ENCODE measurements at places on chromosomes 12 and 14.

GRCh38 chr14:56125772-56126636 is 7.8 kb downstream of the PELI2 start:
- no peak for DNase-seq

DNA sequence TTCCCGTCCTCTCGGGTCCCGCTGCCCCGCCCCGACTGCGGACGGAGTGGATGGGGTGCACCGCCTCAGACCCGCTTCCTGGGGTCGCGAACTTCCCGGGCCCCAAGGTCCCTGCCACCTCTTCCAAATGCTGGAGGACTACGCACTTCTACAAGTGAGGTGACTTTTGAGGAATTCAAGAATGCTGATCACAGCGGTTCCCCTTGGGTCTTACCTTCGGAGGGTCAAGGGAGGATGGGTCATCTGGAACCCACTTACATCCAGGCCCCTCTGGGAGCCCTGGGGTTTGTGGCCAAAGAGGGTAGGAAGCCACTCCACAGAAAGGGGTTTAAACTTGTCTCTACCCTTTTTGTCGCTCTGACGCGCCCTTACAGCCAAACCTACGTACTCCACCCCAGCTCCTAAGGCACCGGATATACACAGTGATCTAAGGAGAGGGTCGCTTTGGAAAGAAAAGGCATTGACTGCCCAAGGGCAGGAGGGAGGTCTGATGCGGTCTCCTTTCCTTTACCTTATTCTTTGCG is 532 bp upstream of the PRKD1 start:
- DNase-seq, result no peak

DNA sequence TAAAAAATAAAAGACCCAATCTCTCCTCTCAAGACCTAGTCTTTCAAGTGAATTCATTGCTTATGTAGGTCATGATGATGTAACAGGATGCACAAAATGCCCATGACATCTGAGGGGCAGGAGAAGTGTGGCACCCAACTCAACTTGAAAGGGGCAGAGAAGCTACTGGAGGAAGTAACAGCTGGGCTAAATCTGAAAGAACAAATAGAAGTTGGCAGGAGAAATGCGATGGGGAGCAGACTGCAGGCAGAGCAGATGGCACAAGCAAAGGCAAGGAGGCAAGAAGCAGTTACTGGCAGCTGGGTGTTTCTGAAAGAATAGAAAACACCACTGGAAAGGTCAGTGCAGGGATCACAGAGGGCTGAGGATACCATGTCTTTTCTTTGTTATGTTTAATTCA is 14.6 kb downstream of the SLC38A4 start:
- DNase-seq, result no peak

DNA sequence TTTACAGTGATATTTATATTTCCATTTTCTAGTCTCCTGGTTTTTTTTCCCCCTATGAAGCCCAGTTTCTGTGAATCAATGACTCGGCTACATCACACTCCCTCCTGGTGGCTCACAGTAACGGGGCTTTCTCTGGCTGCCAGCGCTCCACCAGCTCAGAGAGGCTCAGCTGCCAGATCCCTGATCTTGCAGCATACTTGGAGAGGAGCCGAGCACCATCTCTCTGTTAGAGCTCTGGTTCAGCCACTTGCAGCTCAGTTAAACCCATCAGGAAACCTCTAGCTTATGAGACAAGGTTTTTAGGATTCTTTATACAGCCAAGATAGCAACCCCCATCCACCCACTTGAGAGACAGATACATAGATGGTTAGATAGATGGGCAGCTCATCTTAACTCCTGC is 74.6 kb downstream of the CIT start:
- no peak for DNase-seq

DNA sequence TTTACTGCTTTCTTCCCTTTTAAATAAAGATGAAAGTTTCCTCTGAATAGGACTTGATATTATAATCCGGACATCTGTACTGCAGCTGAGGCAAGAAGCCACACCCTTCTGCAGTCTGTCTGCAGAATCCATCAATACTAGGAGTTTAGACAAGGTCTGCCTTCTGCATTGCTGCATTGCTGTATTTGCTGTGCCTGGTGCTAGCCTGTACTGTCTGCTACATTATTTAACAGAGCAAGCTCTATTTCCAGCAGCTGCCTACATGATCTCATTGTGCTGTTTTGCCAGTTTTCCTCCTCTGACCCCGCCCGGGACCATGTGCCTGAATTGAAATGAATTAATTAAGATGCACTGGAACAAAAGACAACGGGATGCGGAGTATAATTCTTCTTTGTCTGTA is 1.7 kb downstream of the TUBA1A start:
- no peak for DNase-seq

GRCh38 chr12:64714551-64714968 is 44.6 kb downstream of the GNS start:
- DNase-seq, result no peak

- DNase-seq, result no peak
Observed at GRCh38 chr12:29741342-29742241, 42.1 kb downstream of the TMTC1 start.

GRCh38 chr12:98420461-98420860 is 94.9 kb upstream of the TMPO start:
- no peak for DNase-seq

- DNase-seq, result no peak
Observed at GRCh38 chr12:77847060-77847541, 16.4 kb downstream of the NAV3 start.

DNA sequence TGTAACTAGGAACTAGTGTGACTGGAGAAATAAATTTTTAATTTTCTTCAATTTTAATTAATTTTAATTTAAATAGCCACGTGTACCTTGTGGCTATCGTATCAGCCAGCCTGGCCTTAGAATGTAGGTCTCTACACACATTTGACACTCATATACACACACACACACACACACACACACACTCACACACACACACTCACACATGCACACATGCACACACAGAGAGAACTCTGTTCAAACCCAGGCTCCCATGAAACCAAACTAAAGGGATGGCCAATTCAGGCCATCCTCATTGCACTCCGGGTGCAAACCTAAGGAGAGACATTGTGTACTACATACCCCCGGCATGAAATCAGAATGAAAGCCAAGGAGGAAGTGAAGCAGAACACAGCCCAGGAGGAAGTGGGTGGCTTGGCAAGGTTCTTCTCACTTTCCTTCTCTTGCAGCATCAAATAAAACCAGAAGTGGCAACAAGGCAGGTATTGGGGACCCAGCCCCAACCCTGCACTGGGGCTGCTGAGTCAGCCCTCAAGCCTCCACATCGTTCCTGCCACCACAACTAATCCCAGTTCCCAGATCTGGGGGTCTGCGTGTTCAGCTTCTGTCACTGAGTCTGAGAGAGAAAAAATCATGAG is 26.2 kb upstream of the CHPT1 start:
- no peak for DNase-seq

DNA sequence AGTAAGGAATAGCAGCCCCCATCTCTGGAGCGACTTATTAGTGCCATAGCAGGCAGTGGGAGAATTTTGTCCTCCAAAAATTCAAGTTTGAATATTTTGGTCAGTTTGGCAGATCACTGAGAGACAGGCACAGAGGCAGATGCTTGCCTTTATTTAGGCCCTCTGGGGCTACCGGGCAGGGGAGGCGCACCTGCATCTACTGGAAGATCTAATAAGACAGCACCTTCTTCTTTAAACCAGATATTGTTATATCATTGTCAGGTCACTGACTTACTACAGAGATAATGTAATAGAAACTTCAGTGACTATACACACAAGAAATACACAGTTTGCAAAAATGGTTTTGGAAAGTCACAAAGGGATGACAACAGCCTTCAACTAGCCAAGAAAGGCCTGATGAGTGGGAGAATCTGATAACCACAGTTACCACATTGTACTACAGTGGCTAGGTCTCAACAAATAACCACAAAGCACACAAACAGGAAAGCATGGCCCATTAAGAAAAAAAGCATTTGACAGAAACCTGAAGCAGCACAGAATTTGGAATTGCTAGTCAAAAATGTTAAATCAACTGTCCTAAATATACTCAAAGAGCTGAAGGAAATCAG is 56.8 kb downstream of the CDK17 start:
- DNase-seq, result no peak

- no peak for DNase-seq
Observed at GRCh38 chr12:20196767-20197166, 171.6 kb upstream of the PDE3A start.

DNA sequence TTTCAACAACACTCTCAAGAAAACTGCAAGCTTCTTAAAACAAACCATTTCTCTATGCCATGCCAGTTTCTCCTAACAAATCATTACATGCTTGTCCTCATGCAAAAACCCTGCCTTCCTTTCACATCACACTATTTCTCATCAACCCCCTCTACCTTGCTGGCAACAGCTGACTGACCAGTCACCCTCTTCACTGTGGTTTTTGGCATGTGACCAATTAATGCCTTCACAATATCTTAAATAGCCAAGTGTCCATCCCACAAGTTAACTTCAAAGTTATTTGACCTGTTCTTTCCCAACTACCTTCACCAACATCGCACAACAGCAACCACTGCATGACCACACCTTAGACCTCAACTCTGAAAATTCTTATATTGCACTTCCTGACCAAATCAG is 159.6 kb downstream of the CEP128 start:
- DNase-seq, result no peak

- DNase-seq, result no peak
Observed at GRCh38 chr14:99289394-99290189, 17.6 kb upstream of the BCL11B start.

DNA sequence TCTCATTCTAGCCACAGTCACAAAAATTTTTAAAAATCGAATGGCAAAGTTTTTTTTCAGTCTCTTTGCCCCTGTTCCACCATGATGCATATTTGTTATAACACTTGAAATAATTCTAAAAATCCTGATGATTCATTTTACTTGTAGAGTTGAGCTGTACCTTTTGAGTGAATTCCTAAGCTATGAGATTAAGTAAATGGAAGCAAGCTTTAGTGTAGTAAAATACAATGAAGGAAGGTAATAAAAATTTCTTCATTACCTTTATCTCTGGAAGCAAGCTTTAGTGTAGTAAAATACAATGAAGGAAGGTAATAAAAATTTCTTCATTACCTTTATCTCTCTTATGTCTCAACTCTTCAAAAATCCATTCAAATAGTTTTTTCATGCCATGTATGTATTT is 46.1 kb downstream of the TMTC3 start:
- DNase-seq, result no peak

DNA sequence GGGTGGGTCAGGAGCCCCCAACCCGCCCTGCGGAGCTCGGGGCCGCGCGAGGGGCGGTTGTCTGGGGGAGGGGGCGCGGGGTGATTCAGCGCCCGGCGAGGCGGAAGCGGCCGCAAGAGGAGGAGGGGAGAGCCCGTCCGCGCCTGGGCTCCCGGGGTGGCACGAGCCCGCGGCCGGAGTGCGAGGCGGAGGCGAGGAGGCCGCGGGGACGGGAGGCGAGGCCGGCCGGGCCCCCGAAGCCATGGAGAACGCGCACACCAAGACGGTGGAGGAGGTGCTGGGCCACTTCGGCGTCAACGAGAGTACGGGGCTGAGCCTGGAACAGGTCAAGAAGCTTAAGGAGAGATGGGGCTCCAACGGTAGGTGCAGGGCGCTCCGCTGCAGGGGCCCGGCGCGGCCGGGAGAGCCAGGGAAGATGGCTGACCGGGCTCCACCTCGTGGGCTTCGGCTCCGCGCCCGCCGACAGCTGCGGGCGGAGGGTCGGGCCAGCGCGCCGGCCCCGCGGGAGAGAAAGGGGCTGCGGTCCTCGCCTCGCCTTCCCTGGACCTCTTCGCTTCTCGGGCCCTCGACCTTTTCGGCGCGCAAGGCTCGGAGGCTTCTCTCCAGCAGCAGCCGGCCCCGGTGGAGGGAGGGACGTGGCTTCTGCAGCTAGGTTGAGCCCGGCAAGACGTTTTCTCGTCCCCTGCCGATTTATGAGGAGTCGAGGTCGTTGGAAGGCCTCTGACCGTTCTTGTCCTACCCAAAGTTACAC is 677 bp downstream of the ATP2A2 start:
- DNase-seq, result peak; percentile 18

GRCh38 chr12:39723831-39724230 is 104.2 kb upstream of the ABCD2 start:
- DNase-seq, result no peak

GRCh38 chr12:49070971-49071370 is 1.2 kb upstream of the RHEBL1 start:
- no peak for DNase-seq

DNA sequence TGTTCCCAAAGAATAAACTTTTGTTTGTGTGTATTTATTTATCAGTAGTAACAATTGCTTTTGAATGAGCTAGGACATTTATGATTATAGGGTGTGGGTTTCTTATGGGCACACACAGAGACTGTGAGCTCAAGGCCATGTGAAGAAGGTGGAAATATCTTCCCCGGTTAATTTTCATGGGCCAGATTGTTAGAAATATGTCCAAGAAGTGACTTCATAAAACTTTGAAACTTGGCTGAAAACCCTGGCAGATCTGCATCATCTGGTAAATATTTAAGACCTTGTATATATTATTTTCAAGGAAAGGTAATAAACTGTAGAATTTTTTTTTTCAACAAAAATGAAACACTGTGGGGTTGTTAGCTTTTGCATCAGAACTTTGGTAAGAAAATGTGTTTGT is 53.5 kb upstream of the RNU6-8 start:
- DNase-seq, result no peak

- no peak for DNase-seq
Observed at GRCh38 chr14:64601571-64601970, 51.8 kb downstream of the PPP1R36 start.

- DNase-seq, result no peak
Observed at GRCh38 chr12:106145539-106146447, 7.0 kb upstream of the NUAK1 start.

DNA sequence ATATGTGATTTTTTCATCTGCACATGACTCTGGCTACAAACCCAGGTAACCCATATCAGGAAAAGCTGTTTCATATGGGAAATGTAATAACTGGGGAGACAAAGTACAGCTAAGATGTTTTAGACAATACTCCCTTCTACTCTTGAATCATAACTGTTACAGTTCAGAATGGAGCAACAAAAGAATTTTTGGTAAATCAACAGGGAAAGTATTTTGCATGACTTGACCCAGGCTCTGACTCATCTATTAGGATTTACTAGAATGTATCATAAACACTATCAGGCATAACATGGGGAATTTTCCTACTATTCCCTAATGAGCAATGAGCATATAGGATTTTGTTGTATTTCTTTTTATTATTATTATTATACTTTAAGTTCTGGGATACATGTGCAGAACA is 553.0 kb downstream of the SLC16A7 start:
- no peak for DNase-seq

GRCh38 chr12:111445726-111446581 is 40.2 kb downstream of the SH2B3 start:
- DNase-seq, result no peak

- peak; percentile 59 for DNase-seq
Observed at GRCh38 chr12:124863416-124864325, at the start of gene SCARB1. Gene SCARB1 (minus strand): TSS chr12:124863864. CDS start chr12:124863720, 144 bp downstream.

DNA sequence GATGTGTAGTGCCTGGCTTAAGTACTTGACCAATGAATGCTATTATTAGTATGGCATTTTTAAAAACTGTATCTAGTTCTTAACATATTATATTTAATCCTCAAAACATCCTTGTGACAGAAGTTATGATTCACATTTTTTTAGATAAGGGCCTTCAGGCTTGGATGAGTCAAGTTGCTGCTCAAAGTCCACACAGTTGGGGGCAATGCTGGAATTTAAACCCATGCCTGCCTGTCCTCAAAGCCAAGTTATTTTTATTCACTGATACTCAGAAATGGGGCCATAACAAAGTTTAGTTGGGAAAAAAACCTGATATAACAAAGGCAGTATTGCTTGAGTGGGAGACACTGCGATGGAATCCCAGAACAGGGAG is 50.6 kb downstream of the RFX4 start:
- no peak for DNase-seq

Data from activated CD8-positive, alpha-beta memory T cell treated with anti-CD3 and anti-CD28 coated beads for 4 hours (primary cell).